ENCODE measurements at places on chromosomes 7 and 10. TPM values are rescaled to one million over a fixed set of nuclear protein-coding genes. Genes with fewer than 3 reads are reported as not detected.

Gene CPA2
- total RNA-seq, result not detected

Gene MACROH2A2
- 4.6 TPM for total RNA-seq

Gene NDUFB8
- 136 TPM for total RNA-seq

Gene SPDYE1
- total RNA-seq, result not detected

Gene TMEM273
- total RNA-seq, result 0.13 TPM

All from smooth muscle cell of the pulmonary artery (primary cell).